Esophagus mucosa (tissue), 1 donor: ENCODE measurements at places on chromosomes 2 and 18.

GRCh38 chr2:230330725-230331124 is 3.7 kb downstream of the SP140L start:
- ATAC-seq = no peak

DNA sequence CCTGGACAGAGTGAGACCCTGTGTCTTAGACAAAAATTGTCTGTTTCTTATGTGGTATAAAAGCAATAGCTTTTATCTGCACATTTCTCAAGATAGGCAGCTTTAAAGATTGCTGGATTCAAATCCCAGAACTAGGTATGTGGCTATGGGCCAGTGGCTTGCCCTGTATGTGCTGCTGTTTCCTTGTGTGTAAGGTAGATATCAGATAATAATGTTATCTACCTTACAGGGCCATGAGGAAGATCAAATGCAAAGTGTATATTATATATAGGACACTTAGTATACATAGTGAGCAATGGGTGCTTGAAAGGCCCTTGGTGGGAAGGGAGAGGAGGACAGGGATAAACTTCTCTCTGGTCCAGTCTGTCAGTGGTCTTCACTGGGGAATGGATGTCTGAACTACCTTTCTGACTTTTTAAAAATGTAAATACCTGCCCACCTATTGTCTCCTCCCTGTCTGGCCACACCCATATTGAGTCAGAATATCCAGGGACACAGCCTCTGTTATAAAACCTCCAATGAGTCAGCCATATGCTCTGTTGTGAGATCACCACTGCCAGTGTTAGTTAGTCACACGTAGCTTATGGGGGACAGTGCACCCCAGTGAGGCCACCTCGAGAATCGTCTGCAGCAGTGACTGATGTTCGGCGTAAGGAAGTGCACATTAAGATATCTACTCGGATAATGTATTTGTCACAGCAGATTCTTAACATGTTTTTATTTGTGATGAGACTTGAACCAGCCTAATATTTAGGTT is 383.4 kb downstream of the PTPRM start:
- ATAC-seq = peak; percentile 89

DNA sequence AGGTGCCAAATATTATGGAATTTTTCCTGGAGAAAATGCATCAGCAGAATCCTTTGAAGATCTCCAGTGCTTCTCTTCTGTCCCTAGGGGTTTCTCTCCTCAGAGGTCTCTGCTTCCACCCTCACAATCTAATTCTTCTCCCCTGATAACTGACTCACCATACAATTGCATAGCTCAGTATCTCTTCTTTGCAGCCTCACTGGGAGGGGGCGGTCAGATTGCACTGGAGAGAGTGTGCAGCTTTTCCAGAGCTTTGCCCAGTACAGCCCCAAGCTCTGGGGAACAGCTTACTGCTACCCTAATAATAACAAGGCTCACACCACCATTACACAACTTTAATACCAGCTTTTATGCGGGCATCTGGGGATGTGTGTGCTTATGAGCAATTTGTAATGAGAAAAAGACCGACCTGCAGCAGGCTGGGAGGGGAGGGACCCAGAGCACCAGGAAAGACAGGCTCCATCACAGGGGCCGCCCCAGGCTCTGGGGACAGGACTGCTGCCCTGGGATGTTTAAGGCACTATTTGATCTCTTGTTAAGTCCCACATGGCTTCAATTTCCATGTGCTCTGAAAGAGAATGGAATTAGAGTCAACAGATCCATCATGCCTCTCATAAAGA is 276.6 kb upstream of the SIX2 start:
- ATAC-seq = no peak

DNA sequence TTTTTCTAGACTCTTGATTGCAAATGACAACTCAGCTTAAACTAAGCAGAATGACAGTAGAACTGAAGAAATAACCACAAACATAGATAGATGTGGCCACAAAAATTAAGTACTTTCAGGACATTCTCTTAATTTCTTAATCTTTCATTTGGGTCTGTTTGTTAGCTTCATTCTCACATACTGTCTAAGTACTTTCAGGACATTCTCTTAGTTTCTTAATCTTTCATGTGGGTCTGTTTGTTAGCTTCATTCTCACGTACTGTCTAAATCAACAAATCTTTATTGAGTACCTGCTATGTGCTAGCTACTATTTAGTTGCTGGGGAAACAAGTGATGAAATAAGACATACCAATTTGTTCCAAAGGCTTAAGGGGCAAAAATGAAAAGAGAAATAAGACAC is 35.1 kb downstream of the FAM117B start:
- no peak for ATAC-seq

DNA sequence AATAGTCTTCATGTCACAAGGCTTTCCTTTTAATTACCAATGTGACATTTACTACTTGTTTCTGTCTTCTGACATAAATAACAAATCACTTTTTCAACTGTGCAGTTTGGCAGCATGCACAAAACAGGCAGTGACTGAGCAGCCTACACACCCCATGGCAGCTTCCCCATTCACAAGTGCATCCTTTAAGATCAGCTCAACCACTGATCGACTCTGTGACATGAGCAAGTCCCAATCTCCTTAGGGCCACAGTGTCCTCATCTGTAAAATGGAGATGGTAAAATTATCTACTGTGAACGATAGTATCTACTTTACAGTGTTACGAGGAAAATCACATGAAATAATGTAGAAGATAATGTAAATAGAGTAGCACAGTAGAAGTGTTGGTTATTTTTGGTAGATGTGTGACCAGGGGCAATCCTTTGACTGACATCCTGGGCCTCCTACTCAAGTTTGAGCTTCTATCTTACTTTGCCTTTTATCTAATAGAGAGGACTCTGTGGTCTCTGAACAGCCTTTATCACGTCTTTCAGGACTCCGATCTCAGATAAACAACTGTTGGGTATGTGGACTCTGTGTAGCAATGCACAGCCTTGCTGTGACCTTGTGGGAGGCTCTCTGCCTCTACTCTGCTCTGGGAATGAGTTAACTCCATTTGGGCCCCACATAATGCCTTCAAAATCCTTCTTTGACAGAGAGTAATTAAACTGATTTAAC is 120.6 kb downstream of the PIGN start:
- ATAC-seq = no peak

GRCh38 chr18:40921845-40922629 is 1033.0 kb upstream of the PIK3C3 start:
- ATAC-seq = no peak

- ATAC-seq = no peak
Measured at GRCh38 chr2:20882466-20883170, 59.7 kb upstream of the LDAH start.

- ATAC-seq = no peak
Measured at GRCh38 chr18:75362435-75362834, 65.1 kb downstream of the SMIM21 start.

- ATAC-seq = peak; percentile 81
Measured at GRCh38 chr2:54575379-54575888, 119.3 kb downstream of the SPTBN1 start.

GRCh38 chr2:80711915-80712314 is 407.4 kb upstream of the LRRTM1 start:
- ATAC-seq = no peak

GRCh38 chr2:365367-366275 is 77.7 kb upstream of the ALKAL2 start:
- no peak for ATAC-seq

- no peak for ATAC-seq
Measured at GRCh38 chr2:27956888-27957287, 66.4 kb downstream of the BABAM2 start.

DNA sequence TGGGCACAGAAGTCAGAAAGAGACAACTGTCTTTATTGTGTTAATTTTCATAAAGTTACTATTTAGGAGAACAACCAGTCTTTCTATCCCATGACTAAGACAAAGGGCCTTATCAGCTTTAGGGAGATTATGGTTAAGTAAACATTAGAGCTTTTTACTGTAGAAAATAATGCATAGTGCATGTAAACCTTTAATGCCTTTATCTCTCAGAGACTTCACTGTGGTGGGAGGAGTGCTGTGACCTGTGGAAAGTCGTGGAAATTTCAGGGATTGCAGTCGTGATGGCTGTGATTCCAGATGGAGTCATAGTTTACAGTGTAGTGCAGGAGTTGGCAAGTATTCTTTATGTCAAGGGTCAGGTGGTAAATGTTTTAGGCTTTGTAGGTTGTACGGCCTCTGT is 15.8 kb downstream of the ZNF236 start:
- no peak for ATAC-seq

DNA sequence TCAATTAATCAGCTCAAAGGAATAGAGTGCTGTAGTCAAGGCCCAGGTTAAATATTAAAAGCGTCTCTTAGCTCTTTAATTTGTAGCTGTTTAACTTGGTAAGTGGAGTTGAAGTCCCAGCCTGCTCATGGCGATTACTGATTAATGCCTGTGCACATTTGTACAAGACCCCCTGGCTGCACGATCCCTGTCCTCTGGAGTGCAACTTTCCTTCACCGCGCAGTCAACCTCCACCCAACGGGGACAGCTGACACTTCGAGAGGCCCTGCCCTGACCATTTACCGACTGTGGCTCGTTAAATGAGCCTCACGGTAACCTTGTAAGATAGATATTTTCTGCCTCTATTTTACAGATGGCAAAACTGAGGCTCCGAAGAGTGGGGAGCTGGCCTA is 5.5 kb upstream of the CYS1 start:
- no peak for ATAC-seq

- ATAC-seq = no peak
Measured at GRCh38 chr2:220315098-220315823, 687.8 kb downstream of the SLC4A3 start.

DNA sequence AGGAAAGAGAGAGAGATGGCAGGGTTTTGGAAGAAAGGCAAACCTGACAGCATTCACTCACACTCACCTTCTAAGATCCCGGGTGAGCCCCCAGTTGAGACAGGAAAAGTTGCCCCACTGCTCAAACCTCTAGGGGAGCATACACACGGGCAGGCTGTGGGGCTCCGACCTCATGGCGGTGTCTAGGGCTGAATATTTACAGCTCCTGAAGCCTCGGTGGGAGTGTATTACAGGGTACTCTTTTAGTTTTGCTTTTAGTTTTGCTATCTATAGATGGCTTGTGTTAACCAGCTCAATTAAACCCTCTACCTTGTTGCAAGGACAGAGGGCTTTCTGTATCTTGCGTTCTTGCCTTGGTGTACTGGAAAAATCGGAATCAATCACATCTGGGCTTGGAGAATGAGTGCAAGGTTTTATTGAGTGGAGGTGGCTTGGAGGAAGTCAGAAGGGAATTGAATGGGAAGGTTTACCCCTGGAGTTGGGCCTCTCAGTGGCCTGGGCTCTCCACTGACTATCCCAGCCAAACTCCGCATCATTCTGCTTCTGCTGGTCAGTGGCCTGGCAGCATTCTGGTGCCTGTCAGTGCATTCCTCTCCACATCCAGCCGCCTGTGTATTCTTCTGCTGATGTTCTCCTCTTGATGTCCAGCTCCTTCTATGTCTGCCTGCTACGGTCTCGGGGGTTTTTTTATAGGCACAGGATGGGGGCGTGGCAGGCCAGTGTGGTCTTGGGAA is 10.1 kb upstream of the IFIH1 start:
- no peak for ATAC-seq

DNA sequence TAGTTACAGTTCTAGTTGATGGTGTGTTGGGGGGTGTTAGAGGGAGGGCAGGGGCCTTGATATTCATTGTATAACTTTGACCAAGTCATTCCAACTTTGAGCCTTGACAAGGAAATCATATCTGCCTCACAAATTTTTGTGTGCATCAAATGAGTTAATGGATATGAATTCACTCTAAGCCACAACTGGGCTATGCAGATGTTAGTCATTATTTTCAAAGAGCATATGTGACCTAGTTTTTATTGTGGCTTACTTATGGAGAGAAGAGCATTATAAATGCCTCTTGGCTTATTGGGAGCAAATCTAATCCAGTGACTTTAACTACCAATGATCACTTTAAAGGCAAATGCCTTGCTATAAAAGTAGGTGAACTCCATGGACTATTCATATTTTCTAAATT is 250.2 kb downstream of the LPIN1 start:
- ATAC-seq = no peak

- ATAC-seq = no peak
Measured at GRCh38 chr18:45073556-45073955, 392.9 kb downstream of the SETBP1 start.

DNA sequence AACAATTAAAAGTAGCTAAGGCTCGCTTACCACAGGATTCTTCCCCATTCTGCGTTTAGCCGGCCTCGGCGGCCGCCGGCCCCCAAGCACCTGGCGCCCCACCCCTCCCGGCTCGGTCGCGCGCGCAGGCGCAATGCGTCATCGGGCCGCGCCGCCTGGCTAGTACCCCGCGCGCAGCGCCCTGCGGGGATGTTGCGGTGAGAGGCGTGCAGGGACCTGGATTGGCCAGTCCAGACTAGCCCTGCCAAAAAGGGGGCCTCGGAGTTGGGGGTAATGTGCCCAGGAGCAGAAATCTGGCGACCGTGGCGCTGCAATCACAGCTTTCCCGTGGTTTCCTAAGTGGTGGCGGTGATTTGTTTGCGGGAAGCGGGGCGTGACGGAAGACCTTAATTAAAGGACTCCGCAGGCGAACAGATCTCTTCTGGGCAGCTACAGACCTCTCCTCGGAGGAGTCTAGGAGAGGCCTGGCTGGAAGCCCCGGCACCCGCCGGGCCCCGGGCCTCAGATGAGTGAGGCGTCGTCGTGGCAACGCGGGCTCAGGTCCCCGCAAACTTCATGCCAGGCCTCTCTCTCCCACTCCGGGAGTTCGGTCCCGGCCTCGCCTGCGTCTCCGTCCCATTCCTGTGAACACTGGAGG is 606 bp downstream of the TMEM237 start:
- ATAC-seq = peak; percentile 97

DNA sequence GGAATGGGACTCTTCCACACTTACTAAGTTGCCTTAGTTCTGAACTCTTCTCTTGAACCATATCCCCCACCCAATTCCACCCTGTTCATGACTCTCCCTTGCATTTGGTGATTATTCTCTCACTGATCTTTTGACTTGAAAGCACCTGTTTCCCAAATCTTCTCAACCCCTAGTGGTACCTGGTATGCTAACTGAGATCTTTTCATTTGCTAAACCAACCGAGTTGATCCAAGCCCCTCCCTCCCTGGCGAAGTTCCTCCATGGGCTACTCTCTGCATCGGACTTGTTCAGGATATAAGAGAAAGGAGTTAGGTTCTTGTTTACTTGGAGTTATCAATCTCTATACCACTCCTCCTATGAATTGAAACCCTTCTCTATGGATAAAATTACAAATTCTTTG is 593.5 kb downstream of the BCL11A start:
- ATAC-seq = no peak

- ATAC-seq = no peak
Measured at GRCh38 chr18:10864722-10865121, 284.6 kb downstream of the PIEZO2 start.

- no peak for ATAC-seq
Measured at GRCh38 chr2:33197198-33197938, 250.6 kb downstream of the LTBP1 start.

- ATAC-seq = no peak
Measured at GRCh38 chr2:42171396-42171980, 2.3 kb downstream of the EML4 start.

GRCh38 chr2:14678761-14679160 is 46.2 kb downstream of the LRATD1 start:
- no peak for ATAC-seq

- no peak for ATAC-seq
Measured at GRCh38 chr2:1192121-1192520, 221.1 kb upstream of the TPO start.
